Left cardiac atrium (tissue), 4 donors: ENCODE measurements at places on chromosomes 6 and 20. TPM values are rescaled to one million over a fixed set of nuclear protein-coding genes. Genes with fewer than 3 reads are reported as not detected.

DNA sequence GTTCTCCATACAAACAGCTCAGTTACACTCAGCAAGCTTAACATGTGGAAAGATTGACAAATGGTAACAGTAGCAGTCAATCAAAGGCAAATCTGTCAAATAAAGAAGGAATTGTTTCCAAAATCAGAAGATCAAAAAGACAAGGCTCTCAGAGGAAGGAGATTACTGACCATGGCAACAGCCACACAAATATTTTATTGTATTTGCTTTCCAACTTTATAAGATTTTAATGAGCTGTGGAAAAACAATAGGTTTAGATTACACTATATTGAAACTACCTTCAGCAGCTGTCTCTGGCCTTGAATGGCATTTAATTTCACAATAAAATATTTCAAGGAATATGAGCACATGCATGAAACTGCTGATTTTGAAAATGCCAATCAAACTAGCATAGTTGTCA lies 1143.9 kb upstream of the GJE1 start:
- DNase-seq = no peak

- no peak for DNase-seq
Measured at GRCh38 chr20:63886921-63887320, 8.0 kb upstream of the DNAJC5 start.

Gene IL17A
- total RNA-seq = not detected

Gene NCR2
- not detected for total RNA-seq

GRCh38 chr6:2127484-2127911 lies 117.9 kb downstream of the GMDS start:
- DNase-seq = peak; percentile 90

- DNase-seq = no peak
Measured at GRCh38 chr20:56423211-56423610, 11.2 kb downstream of the CASS4 start.

DNA sequence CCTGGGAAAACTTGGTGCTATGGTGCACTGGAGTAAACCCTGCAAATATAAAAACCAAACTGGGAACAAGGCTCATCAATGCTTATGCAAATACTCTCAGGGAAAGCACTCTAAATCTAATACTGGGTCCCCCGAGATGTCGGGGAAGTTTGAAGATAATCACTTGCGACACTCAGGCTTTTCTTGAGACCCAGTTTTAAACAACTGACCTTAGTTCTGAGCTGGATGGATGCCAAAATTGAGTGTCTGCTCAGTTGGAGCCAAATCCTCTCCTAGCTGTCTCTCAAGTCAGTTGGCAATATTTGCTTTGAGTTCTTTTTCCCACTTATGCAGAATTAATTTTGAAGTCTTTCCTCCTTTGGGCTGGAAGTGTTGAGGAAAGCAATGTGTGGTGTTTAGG lies 75.5 kb upstream of the CD2AP start:
- no peak for DNase-seq

- no peak for DNase-seq
Measured at GRCh38 chr6:13281686-13282085, 46.7 kb downstream of the TBC1D7 start.
